ENCODE measurements at places on chromosomes 4 and X.

DNA sequence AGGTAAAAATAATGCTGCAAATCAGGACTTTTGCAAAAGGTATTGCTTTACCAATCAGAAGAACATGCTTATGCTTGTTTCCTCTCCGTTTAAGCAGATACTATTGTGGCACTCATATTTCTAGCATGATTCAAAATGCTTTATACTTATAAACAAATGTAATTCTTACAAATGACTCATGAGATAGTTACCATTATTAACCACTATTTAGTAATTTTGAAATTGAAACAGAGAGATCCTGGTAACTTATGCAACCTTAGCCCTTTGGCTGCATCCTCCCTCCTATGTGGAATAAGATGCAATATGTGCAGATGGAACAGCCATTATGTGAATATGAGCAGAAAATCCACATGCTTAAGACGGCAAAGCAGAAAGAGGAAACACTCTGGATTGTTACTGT lies 164.7 kb downstream of the PCDH18 start:
- no peak for DNase-seq

- DNase-seq, result no peak
These were observed 399.9 kb downstream of the GASK1B start for GRCh38 chr4:157772907-157773306.

DNA sequence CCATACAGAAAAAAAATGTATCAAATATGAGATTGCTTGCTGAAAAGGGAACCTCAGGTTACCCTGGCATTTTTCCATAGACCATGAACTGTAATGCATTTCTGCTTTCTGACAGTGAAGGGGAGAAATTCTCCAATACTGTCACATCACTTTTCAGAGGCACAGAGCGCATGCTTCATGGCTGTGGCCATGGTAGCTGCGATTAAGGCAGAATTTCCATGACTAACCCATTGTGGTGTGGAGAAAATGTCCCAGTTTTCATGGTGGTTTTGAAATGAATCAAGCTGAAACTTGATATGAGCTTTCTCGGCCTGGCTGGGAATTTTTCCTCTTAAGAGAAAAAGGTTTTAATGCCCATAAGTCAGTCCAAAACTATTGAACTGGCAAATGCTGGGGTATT lies 39.5 kb upstream of the MAP3K15 start:
- DNase-seq, result no peak

DNA sequence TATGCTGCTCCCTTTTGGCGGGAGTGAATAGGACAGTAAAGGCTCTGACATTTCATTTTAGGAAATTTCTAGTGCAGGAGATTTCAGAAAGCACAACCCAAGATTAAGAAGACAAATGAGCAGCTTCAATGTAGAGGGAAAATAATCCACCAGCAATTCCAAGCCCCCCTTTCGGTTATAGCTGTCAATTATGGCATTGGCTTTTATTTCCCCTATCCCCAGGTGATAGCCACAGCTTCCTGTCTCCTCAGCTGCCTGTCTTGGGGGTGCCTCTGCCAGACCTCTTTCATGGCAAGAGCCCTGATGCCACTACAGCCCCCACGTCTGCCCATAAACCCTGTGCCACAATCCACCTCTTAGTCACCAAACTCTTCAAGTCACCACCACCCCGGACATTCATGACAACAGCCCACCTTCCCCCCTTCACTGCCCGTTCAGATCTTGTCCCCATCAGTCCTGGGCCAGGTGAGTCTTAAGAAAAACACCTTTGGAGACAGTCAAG lies 48.4 kb upstream of the CLNK start:
- DNase-seq, result no peak

- DNase-seq, result no peak
These were observed 40.3 kb downstream of the HDAC8 start for GRCh38 chrX:72532366-72532765.

- DNase-seq, result no peak
These were observed 47.7 kb downstream of the HPGD start for GRCh38 chr4:174474457-174475075.

- DNase-seq, result no peak
These were observed 76.0 kb downstream of the ABLIM2 start for GRCh38 chr4:8082517-8083055.

DNA sequence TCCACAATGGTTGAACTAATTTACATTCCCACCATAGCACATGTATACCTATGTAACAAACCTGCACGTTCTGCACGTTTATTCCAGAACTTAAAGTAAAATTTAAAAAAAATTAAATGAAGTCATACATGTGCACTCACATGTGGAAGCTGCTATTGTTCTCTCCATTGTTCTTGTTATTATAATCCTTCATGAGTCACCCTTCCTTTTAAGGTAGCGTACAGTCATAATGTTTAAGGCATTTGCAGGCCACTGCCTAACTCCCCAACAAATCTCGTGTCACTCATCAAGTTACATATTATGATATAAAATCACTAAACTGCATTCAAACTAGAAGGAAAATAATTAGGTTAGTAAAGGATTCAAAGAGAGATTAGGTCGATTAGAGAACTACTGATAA lies 63.6 kb downstream of the SLC7A11 start:
- DNase-seq, result no peak

GRCh38 chr4:145154573-145154972 lies 25.8 kb downstream of the OTUD4 start:
- DNase-seq, result no peak

DNA sequence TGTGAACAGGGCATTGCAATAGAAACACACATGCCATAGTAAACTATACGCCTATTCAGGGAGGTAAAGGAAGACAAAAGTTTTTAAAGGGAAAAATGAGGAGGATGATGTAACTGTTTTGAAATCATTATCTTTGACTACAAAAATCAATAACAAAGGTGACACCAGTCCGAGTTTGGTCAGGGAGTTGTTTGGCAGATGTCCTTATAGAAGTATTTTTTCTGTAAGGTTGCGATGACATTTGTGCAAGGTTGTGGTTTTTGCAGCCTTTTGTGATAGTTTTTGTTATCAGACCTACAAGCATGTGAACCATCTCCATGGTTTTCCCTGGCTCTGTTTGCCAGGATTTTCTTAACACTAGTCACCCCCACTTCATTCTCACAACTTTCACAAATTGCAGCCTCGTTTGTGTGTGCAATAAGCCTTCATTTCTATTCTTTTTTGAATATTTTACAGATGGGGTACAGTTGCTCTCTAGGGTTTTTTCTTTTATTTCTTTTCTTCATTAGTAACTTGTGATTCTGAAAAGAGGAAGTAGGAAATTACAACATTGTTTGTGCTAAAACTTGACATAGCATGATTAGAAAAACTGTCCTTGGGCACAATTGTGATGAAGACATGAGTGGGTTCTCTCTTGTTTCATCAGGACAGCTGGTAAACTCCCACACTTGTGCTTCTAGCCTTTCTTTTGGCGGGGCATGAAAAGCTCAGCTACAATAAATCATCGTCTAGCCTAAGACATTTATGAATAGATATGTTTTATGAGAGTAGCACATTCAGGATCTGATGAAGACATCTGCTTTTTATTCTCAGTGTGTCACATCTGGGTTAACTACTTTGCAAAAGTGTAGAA lies 60.2 kb upstream of the PNPLA4 start:
- DNase-seq, result no peak

DNA sequence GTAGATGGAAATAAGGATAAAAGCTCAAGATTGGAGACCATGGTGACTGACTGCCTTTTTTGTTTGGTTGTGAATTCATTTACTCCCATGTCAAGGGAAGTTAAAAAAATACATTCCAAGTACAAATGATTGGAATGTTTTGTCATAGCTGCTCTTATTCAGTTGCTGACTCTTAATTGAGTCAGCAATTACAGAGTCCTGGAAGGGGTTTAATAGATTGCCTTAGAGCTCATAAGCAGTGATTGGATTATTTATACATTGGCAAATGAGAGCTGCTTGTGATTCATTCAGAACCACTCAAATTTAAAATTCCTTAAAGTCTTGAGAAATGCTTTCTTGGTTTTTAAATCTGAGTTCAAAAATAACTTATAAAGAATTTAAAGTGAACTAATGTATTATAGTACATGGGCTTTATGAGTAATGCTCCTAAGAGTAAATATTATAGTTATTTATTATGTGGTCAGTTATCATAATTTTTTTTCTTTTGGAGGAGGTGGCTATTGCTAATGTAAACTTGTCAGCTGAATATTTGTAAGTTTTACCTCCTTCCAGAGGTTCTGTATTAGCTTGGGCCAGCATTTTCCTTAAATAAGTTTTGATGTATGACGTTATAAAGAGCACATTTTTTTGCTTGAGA lies 13.6 kb downstream of the JADE1 start:
- no peak for DNase-seq

DNA sequence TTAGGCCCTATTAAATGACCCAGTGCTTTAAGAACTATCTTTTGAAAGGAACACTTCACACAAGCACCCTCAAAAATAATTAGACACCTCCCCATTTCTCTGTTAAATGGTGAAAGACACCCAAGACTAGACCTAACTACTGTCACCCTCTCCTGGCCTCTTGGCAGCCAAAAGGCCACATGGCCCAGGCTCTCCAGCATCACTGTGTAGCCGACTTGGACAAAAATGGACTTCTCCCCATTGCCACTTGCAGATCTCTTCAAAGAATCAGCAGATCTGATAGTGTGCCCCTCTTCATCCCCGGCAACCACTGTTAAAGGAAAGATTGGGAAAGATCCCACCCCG lies 2.0 kb downstream of the MID1IP1 start:
- no peak for DNase-seq

DNA sequence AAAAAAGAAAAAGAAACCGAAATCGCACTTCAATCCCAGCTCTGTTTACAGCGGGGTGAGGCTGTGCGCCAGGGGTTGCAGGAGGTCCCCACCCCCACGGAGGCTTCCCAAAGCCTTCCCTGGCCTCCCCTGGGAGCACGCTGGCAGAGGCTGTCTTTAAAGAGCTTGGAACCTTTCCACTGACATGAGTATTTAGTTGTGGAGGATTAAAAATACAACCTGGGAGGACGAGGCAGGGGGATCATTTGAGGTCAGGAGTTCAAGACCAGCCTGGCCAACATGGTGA lies 69.1 kb downstream of the PPP2R2C start:
- DNase-seq, result no peak

GRCh38 chr4:183907871-183908683 lies 3.0 kb downstream of the STOX2 start:
- DNase-seq, result no peak

All from stimulated activated CD8-positive, alpha-beta memory T cell treated with anti-CD3 and anti-CD28 coated beads, Interleukin-7, amount 100 ng/mL, for 1 hour (primary cell).